ENCODE measurements at places on chromosomes 5 and 9. TPM values are rescaled to one million over a fixed set of nuclear protein-coding genes. Genes with fewer than 3 reads are reported as not detected.

- H3K4me1 ChIP-seq, result peaks cover 15% of the 10 kb centered on the region
- H3K27ac ChIP-seq, result no peak overlapping the region
Measured at GRCh38 chr5:134656690-134657089, 8.1 kb downstream of the SEC24A start.

- peaks cover 6% of the 10 kb centered on the region for H3K27me3 ChIP-seq
- DNase-seq, result no peak
- no peak overlapping the region for H3K27ac ChIP-seq
Measured at GRCh38 chr5:126736141-126736540, 40.8 kb upstream of the LMNB1 start.

GRCh38 chr5:142881784-142882126 lies 111.6 kb downstream of the ARHGAP26 start:
- no peak overlapping the region for H3K27ac ChIP-seq
- no peak overlapping the region for H3K4me3 ChIP-seq
- H3K27me3 ChIP-seq, result no peaks in the 10 kb centered on the region

- H3K4me1 ChIP-seq, result no peaks in the 10 kb centered on the region
- no peaks in the 10 kb centered on the region for H3K36me3 ChIP-seq
- DNase-seq, result no peak
- H3K27ac ChIP-seq, result no peak overlapping the region
- H3K4me3 ChIP-seq, result no peak overlapping the region
Measured at GRCh38 chr5:107968406-107968843, 297.7 kb upstream of the EFNA5 start.

DNA sequence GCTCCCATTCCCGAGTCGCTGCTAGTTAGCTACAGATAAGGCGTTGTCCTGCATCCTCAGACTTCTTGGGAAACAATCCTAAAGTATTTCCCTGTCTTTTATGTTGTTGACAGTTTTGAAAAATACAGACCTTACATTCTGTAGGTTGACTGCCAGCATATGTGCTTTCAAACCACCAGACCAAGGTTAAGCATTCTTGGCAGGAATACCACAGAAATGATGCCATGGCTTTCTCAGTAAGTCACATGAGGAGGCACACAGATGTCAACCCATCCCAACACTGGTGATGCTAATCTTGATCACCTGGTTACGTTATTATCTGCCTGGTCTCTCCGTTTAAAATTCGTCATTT lies 871 bp downstream of the GLE1 start:
- peak overlapping the region; percentile 97 for H3K27ac ChIP-seq
- peaks cover 48% of the 10 kb centered on the region for H3K36me3 ChIP-seq
- H3K4me1 ChIP-seq, result peaks cover 18% of the 10 kb centered on the region
- peak overlapping the region; percentile 98 for H3K4me3 ChIP-seq
- H3K27me3 ChIP-seq, result no peaks in the 10 kb centered on the region

DNA sequence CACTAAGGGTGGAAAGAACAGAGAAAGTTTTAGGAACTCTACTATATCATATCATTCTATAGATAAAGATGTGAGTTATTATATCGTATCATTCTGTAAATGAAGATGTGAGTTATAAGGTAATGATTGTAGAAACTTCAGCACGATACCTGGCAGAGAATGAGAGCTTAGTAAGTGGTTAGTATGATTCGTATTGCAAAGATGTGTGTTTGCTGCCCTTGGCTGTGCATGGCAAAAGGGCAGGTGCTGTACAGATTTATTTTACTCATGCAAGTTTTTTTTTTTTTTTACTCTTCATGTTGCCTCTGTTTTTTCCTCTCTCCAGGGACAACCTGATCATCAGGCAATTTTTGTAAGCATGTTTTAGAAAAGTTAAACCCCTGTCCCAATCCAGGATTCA lies 83.3 kb downstream of the EGFLAM start:
- no peaks in the 10 kb centered on the region for H3K36me3 ChIP-seq
- H3K4me1 ChIP-seq, result no peaks in the 10 kb centered on the region
- H3K4me3 ChIP-seq, result no peak overlapping the region
- DNase-seq, result no peak
- H3K27me3 ChIP-seq, result peaks cover 3% of the 10 kb centered on the region

DNA sequence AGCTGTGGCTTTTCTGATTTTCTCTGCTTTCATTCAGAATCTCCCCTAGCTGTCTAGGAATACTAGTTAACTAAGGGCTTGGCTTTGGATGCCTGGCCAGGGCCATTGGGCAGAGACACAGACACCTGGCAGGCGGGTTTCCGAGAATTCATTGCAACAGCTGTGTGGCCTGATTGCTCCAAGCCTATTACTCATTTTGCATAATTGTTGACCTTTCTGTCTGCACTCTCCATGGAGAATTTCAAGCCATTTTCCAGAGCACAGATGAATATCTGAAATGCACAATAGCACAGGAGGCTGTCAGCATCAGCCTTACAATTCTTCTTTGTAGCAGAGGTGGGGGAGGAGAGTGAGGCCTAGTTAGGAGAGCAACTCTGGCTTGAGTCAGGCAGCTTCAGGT lies 310.5 kb downstream of the DMAC1 start:
- DNase-seq, result no peak
- no peak overlapping the region for H3K27ac ChIP-seq
- H3K27me3 ChIP-seq, result peaks cover 5% of the 10 kb centered on the region
- H3K36me3 ChIP-seq, result no peaks in the 10 kb centered on the region
- H3K4me1 ChIP-seq, result no peaks in the 10 kb centered on the region
- no peak overlapping the region for H3K4me3 ChIP-seq

Gene EDIL3
- total RNA-seq, result not detected

Gene CATSPER3
- total RNA-seq, result 0.34 TPM

Gene PRLR
- total RNA-seq, result not detected
